Right lung (tissue), 10 donors: ENCODE measurements at places on chromosomes 1 and 21. TPM values are rescaled to one million over a fixed set of nuclear protein-coding genes. Genes with fewer than 3 reads are reported as not detected.
A peak's percentile ranks its signal among the peaks of the same experiment; 100 is the strongest.

DNA sequence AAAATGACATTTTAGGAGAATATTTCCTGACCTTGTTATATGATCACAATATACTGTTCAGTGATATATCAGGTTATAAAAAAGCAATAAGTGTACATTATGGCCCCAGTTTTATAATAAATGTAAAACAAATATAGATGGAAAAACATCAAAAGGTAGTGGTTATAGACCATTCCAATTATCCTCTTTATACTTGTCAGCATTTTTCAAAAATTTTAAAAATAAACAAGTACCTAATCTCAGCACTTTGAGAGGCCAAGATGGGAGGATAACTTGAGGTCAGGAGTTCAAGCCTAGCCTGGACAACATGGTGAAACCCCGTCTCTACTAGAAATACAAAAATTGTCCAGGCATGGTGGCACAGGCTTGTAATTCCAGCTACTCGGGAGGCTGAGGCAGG, 69.6 kb upstream of the B3GALNT2 start:
- DNase-seq: no peak

DNA sequence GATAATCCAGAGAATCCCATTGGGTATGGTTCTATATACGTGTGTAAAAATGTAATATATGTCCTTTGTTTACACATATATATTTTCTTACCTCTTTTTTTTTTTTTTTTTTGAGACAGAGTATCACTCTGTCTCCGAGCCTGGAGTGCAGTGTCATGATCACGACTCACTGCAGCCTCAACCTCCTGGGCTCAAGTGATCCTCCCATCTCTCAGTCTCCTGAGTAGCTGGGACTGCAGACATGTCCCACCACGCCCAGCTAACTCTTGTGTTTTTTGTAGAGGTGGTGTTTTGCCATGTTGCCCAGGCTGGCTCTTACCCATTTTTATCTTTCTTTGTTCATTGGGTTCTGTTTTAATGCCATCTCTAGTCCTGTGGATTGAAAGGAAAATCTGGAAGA, 59.5 kb downstream of the ZBTB17 start:
- DNase-seq: no peak

DNA sequence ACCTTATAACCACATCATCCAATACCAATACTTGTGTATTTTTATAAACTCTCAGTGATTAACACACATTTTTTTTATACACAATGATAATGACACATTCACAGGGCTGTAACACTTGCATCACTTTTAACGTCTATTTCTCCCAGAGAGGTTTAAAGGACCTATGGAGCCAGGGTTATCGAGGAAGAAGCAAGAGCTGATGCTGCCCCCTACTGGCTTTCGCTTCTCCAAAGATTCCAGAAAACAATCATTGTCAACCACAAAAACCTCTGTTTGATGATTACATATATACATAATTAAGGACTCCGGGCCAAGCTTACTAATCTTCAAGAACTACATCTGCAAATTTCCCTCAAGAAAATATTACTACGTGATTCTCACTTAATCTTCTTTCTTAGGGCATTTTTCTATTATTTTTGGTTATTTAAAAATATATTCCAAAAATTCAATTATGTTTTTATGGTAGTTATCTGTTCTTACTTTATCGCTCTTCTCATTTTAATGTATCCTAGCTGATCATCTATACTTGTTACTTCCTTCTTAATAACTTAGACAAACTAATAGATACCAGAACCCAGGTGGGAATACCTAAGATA, 214.5 kb downstream of the VAV3 start:
- peak; percentile 50 for DNase-seq

GRCh38 chr1:204199579-204199978, 3.3 kb upstream of the KISS1 start:
- DNase-seq: no peak

DNA sequence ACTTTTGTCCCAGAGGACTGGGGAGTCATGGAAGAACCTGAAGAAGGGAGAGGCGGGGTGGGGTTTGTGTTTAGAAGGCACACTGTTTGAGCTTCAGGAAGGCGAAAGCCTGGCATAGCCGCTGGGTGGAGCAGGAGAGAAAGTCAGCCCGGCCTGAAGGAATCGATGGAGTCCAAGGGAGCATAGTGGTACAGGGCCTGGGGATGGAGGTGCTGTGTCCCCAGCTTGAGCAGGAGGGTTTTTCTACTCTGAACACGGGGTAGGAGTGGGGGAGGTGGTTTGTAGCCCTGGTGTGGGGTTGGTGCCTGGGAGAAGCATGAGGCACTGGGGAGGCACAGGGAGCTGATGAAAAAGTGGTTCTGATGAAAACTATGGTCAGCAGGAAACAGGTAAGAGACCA, 4.7 kb upstream of the CCDC24 start:
- no peak for DNase-seq

DNA sequence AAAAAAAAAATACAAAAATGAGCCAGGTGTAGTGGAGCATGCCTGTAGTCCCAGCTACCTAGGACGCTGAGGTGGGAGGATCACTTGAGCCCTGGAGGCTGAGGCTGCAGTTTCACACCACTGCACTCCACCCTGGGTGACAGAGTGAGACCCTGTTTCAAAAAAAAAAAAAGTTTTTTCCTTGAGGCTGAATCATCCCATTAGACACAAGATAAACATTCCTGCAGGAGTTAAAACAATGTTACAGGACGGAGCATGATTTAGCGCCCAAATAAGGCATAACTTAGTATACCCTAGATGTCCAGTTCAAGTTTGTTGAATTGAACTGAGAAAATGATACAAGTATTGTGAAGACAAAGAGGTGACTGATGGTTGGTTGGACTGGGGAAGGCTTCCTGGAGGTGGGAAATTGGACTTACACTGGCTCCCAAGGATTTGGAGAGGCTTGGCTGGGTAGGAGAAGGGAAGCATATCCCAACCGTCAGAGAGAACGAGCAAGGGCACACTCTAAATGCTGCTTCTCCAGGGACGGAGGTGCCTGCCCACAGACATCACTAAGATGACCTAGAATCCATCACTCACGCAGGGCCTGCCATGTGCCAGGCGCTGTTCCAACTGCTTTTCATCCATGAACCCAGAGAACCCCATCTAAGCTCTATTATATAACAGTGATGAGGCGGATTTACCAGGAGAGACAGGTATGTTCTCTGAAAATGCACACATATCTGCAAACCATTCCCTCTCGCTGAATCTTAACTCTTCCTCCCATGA, 610.6 kb downstream of the KIF26B start:
- no peak for DNase-seq

- DNase-seq: no peak
These were observed 4.9 kb downstream of the CD48 start for GRCh38 chr1:160706526-160707235.

GRCh38 chr1:71231751-71232150, 150.9 kb upstream of the ZRANB2 start:
- no peak for DNase-seq

GRCh38 chr21:34091607-34092006, 18.2 kb downstream of the MRPS6 start:
- DNase-seq: no peak

- no peak for DNase-seq
These were observed 1.3 kb downstream of the NPHP4 start for GRCh38 chr1:5990913-5991312.

Gene TXNDC12
- 58.0 TPM for polyA plus RNA-seq

DNA sequence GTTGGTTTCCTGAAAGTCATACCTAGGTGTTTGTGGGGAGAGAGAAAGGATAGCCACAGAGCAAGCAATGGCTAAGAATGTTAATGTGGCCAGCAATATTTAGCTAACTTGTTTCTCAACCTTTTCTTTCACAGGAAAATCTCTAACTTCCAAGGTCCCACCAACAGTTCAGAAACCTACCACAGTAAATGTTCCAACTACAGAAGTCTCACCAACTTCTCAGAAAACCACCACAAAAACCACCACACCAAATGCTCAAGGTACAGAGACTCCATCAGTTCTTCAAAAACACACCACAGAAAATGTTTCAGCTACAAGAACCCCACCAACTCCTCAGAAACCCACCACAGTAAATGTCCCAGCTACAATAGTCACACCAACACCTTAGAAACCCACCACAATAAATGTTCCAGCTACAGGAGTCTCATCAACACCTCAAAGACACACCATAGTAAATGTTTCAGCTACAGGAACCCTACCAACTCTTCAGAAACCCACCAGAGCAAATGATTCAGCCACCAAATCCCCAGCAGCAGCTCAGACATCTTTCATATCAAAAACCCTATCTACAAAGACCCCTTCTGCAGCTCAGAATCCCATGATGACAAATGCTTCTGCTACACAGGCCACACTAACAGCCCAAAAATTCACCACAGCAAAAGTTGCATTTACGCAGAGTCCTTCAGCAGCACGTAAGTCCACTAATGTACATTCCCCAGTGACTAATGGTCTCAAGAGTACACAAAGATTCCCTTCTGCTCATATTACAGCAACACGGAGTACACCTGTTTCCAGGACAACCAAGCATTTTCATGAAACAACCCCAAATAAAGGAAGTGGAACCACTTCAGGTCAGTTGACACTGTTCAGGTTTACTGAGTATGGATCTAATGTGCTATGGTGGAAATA, 15.3 kb downstream of the CD55 start:
- peak; percentile 15 for DNase-seq

DNA sequence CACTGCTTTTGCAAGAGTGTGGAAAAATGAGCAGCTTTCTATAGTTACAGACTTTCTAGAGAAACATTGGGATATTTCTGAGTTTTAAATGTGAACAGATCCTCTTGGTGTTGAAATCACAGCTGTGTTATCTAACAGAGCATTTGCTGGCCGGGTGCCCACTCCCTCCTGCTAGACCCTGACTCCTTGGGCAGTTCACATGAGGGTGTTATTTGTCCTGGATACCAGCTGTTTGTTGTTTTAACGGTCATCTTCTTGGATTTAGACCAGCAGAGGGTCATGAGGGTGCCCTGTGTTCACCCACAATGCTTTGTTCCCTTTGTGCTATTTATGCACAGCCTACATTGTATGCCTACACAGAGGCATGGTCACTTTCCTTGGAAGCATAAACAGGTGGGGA, 67.1 kb downstream of the CENPF start:
- DNase-seq: peak; percentile 65

GRCh38 chr1:172089768-172090510, 248.6 kb downstream of the DNM3 start:
- no peak for DNase-seq

Gene FAM177B
- polyA plus RNA-seq: 0.85 TPM
